ENCODE measurements at places on chromosomes 12 and 14.

DNA sequence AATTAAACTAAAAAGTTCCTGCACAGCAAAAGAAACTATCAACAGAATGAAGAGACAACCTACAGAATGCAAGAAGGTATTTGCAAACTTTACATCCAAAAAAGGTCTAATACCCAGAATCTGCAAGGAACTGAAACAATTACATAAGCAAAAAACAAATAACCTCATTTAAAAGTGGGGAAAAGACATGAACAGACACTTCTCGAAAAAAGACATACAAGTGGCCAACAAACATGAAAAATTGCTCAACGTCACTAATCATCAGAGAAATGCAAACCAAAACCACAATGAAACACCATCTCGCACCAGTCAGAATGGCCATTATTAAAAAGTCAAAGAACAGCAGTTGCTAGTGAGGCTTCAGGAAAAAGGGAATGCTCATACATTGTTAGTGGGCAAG, 15.2 kb downstream of the PDE6H start:
- H3K36me3 ChIP-seq: no peaks in the 10 kb centered on the region
- H3K4me3 ChIP-seq: no peak overlapping the region
- no peaks in the 10 kb centered on the region for H3K4me1 ChIP-seq
- no peak for DNase-seq

DNA sequence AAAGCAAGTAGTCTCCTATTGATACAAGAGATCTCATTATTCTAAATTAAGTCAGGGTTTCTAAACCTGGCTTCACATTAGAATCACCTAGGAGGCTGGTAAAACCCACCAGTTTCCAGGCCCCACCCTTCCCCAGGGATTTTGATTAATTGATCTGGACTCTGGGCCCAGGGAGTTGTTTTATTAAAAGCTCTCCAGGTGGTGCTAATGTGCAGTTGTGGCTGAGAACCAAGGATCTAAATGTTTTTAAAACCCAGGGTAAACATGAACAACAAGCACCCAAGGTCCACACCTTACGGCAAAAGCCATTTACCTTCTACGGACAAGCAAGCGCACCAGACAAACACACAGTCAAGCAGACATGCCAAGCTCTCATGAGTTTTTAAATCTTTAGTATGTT, 73.9 kb downstream of the SLC2A13 start:
- no peak for DNase-seq
- H3K36me3 ChIP-seq: peaks cover 3% of the 10 kb centered on the region
- no peak overlapping the region for H3K4me3 ChIP-seq
- no peaks in the 10 kb centered on the region for H3K27me3 ChIP-seq

DNA sequence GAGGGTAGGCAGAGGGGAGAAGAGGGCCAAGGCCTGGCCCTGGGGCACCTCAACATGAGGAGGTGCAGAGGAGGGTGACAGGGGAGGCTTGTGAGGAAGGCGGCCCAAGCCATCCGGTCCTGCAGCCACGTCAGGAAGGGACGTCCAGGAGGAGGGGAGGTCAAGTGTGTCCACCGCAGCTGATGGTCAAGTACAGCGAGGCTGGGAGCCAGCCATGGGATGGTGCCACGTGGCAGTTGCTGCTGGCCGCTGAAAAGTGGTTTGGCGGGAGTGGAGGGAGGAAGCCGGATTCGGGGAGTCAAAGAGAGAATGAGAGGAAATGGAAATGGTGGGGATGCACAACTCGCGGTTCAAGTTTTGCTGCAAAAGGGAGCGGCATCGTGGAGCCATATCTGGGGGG, 41.2 kb downstream of the PRIMA1 start:
- no peaks in the 10 kb centered on the region for H3K4me1 ChIP-seq
- H3K27me3 ChIP-seq: no peaks in the 10 kb centered on the region
- no peak for DNase-seq
- no peak overlapping the region for H3K4me3 ChIP-seq
- H3K27ac ChIP-seq: no peak overlapping the region

DNA sequence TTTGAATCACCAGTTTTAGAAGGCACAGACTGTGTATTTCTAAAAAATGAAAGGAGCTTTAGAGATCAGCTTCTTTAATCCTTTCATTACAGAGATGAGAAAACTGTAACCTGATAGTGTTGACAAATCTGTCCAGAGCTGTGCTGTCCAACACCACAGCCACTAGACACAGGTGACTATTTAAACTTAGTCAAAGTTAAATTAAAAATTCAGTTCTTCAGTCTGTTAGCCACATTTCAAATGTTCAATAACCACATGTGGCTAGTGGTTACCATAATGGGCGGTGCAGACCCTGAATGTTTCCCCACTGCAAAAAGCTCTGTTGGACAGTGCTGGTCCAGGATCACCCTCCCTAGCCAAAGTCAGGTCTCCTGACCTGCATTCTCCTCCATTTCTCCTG, 21.6 kb downstream of the DAD1 start:
- no peak overlapping the region for H3K27ac ChIP-seq
- H3K4me1 ChIP-seq: peaks cover 3% of the 10 kb centered on the region
- no peak overlapping the region for H3K4me3 ChIP-seq
- no peaks in the 10 kb centered on the region for H3K27me3 ChIP-seq
- no peak for DNase-seq
- H3K36me3 ChIP-seq: peaks cover 8% of the 10 kb centered on the region

GRCh38 chr12:39685854-39686657, 66.5 kb upstream of the ABCD2 start:
- no peaks in the 10 kb centered on the region for H3K27me3 ChIP-seq
- no peak for DNase-seq
- H3K4me1 ChIP-seq: no peaks in the 10 kb centered on the region

- H3K27ac ChIP-seq: no peak overlapping the region
- no peaks in the 10 kb centered on the region for H3K27me3 ChIP-seq
- H3K4me3 ChIP-seq: no peak overlapping the region
- peaks cover 2% of the 10 kb centered on the region for H3K4me1 ChIP-seq
Measured at GRCh38 chr12:55068416-55069010, 48.7 kb downstream of the NEUROD4 start.

- H3K27ac ChIP-seq: no peak overlapping the region
- no peaks in the 10 kb centered on the region for H3K27me3 ChIP-seq
- H3K4me3 ChIP-seq: no peak overlapping the region
- H3K36me3 ChIP-seq: no peaks in the 10 kb centered on the region
- H3K4me1 ChIP-seq: no peaks in the 10 kb centered on the region
Measured at GRCh38 chr12:103868215-103868614, 27.2 kb upstream of the NT5DC3 start.

DNA sequence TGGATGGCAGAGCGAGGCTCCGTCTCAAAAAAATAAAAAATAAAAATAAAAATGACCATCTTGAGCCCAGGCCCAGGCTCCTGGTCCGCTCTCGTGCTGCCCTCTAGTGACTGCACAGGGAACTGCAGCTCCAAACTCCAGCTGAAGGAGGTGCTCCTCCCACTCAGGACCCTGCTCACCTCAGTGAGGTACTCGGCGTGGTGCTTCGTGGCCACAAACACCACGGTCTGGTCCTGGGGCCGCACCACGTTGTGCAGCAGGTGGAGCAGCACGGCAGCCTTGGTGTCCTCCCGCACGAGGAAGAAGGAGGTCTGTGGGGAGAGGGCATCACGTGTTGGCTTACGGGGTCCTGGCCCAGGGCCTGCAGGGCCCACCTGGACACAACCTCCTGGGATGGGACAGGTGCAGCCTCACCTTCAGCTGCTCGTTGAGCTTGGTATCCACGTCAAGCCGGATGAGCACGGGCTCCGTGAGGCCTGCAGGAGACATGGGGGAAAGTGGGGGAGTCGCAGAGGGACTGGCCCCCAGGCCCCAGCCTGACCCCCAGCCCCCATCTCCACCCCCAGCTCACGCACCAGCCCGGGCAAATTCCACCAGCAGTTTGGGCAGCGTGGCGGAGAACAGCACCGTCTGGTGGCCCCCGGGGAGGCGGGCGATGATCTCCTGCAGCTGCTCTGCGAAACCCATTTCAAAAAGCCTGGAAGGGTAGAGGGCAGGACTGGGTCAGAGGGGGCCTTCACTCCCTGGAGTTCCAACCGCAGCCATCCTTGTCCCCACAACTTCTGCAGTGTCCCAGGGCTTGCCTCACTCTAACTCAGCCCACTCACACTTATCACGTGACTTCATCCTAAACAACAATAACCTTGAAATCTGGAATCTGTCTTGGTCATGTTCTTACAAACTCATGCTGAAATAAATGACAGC, 10.6 kb downstream of the DDX54 start:
- no peaks in the 10 kb centered on the region for H3K4me1 ChIP-seq
- peaks cover 96% of the 10 kb centered on the region for H3K36me3 ChIP-seq
- peak; percentile 59 for DNase-seq
- no peaks in the 10 kb centered on the region for H3K27me3 ChIP-seq
- H3K27ac ChIP-seq: no peak overlapping the region

- H3K27ac ChIP-seq: no peak overlapping the region
- no peaks in the 10 kb centered on the region for H3K27me3 ChIP-seq
- no peaks in the 10 kb centered on the region for H3K36me3 ChIP-seq
- no peak for DNase-seq
Measured at GRCh38 chr12:70180130-70180529, 63.1 kb upstream of the CNOT2 start.

- no peak overlapping the region for H3K27ac ChIP-seq
- DNase-seq: no peak
Measured at GRCh38 chr12:4943067-4943937, 33.6 kb downstream of the KCNA1 start.

DNA sequence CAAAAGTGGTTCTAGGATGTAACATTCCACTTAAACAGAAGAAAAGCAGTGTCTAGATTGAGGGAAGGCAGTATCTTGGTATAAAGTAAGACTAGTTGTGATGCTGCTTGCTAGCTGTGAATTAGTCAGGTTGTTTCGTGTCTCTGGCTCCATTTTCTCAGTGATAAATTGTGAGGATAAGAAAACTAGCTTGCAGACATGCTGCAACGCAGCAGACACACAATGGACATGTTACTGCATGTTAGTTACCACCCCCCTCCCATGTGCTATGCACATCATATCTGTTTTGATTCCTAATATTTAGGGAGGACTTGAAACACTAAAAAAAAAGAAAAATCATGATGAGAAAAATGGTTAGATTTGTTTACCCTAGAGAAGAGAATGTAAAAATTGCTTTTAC, 2.9 kb downstream of the CCNK start:
- peaks cover 7% of the 10 kb centered on the region for H3K4me1 ChIP-seq
- no peak overlapping the region for H3K4me3 ChIP-seq
- H3K27ac ChIP-seq: no peak overlapping the region

DNA sequence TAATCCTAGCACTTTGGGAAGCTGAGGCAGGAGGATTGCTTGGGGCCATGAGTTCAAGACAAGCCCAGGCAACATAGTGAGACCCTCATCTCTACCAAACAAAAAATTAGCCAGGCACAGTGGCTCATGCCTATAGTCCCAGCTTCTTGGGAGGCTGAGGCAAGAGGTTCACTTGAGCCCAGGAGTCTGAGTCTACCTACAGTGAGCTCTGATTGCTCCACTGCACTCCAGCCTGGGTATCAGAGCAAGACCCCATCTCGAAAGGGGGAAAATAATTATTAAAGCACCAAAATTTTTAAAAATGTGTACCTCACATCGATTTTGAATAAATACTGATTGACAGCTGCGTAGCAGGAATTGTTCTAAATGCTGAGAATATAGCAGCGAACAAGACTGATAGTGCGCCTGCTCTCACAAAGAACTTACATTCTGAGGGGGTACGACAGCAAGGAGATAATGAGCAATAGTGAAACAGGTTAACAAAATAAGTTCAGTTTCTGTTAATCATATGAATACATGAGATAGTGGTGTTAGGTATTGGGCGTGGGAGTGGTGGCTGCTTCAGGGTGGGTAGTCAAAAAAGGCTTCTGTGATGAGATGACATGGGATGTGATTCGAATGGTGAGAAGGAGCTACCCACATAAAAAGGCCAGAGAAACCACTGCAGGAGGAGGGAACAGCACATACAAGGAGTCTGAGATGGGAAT, 19.6 kb downstream of the HCFC2 start:
- H3K4me1 ChIP-seq: no peaks in the 10 kb centered on the region
- H3K27ac ChIP-seq: no peak overlapping the region
- H3K4me3 ChIP-seq: no peak overlapping the region

GRCh38 chr12:46500673-46501072, 128.1 kb upstream of the SLC38A2 start:
- no peak overlapping the region for H3K27ac ChIP-seq
- H3K4me3 ChIP-seq: no peak overlapping the region
- H3K36me3 ChIP-seq: peaks cover under 1% of the 10 kb centered on the region

DNA sequence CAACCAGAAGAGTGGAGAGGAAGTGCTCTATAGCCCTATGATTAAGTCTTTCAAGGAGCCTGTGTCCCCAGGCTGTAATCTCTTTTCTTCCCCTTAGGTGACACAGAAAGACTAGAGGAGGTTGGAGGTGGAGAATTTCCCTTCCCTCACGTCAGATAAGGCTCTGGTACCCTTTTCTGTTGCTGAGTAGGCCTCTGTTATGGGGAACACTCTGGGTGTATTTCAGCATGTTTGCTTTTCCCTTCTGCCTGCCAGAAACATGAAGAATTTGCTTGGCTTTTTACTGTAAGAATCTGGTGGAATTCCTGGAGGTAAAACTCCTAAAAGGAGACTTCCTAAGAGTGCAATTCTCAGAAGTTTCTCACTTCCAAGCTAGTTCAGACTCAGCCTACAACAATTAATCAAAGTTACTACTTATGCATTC, 58.3 kb downstream of the SIX1 start:
- H3K27me3 ChIP-seq: no peaks in the 10 kb centered on the region
- no peak overlapping the region for H3K27ac ChIP-seq
- no peaks in the 10 kb centered on the region for H3K4me1 ChIP-seq
- no peak for DNase-seq
- H3K4me3 ChIP-seq: no peak overlapping the region

DNA sequence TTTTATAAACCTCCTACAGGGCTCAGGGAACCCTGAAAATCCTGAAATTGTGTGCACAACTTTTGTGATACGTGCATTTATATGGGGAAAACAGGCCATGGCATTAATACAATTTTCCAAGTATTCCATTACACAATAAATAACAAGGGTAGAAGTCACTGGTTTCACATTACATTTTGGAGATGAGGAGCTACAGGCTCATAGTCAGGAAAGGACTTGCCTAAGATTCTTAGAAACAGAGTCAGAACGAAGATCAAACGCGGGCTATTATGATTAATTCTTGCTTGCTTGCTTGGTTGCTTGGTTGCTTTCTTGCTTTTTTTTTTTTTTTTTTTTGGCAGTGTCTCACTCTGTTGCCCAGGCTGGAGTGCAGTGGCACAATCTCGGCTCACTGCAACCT, 16.7 kb downstream of the NOS1 start:
- no peaks in the 10 kb centered on the region for H3K27me3 ChIP-seq
- no peaks in the 10 kb centered on the region for H3K36me3 ChIP-seq
- no peaks in the 10 kb centered on the region for H3K4me1 ChIP-seq
- no peak overlapping the region for H3K27ac ChIP-seq

Data from neuronal stem cell (in vitro differentiated cells).